ENCODE measurements at places on chromosomes 13 and 19. TPM values are rescaled to one million over a fixed set of nuclear protein-coding genes. Genes with fewer than 3 reads are reported as not detected.

Gene CEACAM3
- 0.35 TPM for total RNA-seq

Gene NDUFA3
- total RNA-seq = 74.5 TPM

DNA sequence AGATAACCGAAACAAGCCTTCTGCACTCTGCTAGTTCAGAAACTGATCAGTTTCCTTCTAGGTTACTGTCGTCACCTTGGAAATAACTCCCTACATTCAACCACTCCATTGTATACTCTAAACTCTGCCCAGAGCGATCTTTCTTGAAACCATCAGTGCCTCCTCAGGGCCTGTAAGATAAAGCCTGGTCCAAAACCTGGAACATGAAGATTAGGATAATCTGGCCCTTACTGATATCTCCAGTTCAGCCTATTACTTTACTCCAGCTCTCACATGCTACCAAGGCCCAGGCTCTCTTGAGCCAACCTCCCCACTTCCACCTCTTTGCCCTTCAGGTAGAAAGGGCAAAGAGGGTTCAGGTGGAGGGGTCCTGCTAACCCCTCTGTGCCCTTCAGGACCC lies 125.3 kb upstream of the RXFP2 start:
- no peak for DNase-seq

DNA sequence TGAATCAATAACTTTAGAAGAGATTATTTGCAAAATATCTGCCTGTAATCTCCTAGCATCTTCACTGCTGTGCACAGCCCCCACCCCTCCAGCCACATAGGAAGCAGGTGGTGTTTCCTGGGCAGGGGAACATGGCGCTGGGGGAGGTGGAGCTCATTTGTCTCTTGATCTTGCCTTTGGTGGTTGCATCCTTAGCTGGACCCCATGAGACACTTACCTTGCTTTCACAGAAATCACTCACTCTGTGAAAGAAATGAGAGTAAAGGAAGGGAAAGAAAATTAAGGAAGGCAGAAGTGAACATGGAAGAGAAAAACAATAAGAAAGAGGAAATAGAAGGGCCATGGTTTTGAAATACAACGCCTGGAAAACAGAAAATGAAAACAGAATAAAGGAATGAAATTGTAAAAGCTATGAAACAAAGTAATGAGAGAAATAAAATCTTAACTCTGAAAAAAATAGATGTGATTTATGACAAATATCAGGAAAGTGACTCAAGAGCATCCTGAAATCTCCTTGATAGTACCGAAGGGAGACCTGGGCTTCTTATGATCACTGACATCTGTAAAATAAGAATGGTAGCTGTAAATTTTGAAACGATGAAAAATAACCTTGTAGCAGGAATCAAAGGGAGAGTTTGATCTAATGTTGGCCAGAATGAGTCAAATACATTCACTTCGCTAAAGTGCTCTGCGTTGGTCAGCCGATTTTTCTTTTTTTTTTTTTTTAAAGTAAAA lies 17.2 kb upstream of the RNASEH2B start:
- no peak for DNase-seq

DNA sequence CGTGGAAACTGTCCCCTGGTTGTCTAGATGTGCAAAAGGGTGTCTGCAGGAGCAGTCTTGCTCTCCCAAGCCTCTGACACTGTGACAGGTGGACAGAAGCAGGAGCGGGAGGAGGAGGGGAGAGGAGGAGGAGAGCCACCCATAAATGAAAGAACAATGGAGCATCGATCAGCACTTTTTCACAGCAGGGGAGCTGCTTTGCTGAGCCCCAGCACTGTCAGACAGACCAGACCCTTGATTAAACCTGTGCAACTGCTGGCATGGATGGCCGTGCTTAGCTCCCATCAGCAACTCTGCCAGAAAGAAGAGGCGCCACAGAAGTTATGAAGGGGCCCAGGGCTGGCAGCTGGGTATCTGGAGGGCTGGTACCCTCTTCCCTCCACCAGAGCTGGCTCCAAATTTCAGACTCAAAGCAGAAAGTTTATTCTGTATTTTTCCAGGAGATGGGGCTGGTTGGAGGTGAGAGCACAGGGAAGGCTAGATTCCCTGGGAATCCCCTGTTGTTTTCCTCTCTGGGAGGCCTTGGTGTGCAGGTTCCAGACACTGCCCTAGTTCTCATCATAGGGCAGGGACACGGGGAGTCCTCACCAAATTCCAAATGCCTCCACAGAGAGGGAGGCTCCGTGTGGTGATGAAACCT lies 1192.2 kb downstream of the UQCRFS1 start:
- DNase-seq = no peak

GRCh38 chr13:69474011-69474685 lies 633.5 kb upstream of the ATXN8OS start:
- no peak for DNase-seq

GRCh38 chr19:7534531-7535046 lies 928 bp upstream of the PNPLA6 start:
- peak; percentile 58 for DNase-seq

DNA sequence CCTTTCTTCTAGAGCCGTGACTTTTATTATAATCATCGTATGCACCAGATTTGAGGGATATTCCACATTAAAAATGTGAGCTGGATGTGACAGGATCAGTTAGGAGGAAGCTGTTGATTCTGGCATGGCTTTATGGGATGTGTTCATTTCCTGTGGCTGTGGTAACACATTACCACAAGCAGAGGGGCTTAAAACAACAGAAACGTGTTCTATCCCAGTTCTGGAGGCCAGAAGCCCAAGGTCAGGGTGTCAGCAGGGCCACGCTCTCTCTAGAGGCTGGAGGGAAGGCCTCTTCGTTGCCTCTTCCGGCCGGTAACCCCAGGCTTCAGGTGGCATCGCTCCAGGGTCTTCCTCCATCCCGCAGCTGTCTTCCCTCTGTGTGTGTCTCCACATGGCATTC lies 14.5 kb downstream of the MED25 start:
- DNase-seq = no peak

- DNase-seq = no peak
These were observed 532.1 kb downstream of the IRS2 start for GRCh38 chr13:109254274-109254673.

- no peak for DNase-seq
These were observed 6.5 kb upstream of the GPC6 start for GRCh38 chr13:93220073-93220472.

DNA sequence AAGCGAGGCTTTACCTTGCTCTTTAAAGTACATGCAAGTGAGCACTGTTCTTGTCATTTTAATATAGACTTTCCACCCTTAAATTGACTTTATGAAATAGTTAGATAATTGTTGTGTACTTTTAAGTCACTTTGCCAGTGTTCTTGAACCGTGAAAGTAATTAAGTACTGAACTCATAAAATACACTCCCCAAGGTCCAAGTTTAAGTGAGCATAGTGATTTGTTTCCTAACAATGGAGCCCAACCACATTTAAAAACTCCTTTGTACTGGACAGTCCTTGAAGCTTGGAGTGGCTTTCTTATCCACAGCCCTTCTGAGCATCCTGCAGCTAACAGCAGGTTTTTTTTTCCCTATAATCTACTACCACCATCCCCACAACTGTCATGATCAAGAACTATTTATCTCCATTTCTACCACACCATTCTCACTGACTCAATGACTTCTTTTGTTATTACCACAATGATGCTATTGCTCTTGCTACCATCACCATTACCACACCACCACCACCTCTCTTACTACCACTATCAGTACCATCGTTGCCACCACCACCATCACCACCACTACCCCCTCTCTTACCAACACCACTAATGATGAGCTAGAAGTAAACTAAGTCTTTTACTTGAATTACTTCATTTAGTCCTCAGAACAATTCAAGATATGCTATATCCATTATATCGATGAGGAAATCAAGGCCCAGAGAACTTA lies 452.6 kb downstream of the DIAPH3 start:
- no peak for DNase-seq

GRCh38 chr13:35784286-35784951 lies 307.9 kb upstream of the MAB21L1 start:
- no peak for DNase-seq

GRCh38 chr19:3694361-3695123 lies 5.7 kb downstream of the PIP5K1C start:
- no peak for DNase-seq

DNA sequence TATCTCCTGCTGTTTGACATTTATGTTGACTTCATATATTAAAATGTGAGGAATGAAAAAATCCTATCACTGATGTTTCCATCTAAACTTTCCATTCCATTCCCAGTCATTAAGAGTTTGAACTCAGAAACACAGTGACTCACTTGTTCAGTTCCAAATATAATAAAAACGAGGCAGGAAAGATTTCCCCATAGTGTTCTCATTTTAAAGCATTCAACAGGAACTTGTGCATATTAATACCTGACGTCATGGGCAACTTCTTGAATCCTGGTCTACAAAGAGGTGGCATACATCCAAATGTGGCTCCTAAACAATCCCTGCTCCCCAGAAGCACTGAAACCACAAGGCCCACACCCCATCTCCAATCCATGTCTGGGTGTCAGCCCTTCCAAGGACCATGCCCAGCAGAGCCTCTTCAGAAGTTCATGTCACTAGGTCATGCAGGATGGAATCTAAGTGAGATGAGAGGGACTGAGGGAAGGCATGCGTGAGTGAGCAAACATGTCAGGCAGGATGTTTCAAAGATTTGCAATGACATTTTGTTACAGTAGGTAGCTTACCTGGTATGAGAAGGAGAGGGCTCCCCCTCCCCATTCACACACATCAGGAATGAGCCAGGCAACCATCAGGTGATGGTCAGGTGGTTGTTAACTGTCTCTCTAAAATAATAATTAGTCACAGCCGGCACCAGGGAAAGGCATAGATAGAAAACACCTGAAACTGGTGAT lies 9.4 kb upstream of the ERVV-2 start:
- DNase-seq = no peak

Gene ZNF134
- total RNA-seq = 6.9 TPM

DNA sequence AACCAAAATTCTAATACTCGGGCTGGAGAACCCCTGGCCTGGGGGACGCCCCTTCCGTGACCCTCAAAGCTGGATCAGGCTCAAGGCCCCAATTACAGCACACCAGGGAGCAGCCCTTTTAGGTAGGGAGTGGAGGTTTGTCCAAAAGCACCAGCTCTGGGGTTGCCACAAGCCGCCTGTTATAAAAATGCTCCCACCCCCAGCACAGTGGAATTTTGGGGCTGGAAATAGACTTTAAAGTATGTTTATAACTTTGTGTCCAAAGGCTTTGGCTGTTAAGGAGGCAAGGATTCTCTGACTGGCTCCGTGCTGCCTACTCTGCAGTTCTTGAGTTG lies 564 bp upstream of the GMIP start:
- DNase-seq = no peak

DNA sequence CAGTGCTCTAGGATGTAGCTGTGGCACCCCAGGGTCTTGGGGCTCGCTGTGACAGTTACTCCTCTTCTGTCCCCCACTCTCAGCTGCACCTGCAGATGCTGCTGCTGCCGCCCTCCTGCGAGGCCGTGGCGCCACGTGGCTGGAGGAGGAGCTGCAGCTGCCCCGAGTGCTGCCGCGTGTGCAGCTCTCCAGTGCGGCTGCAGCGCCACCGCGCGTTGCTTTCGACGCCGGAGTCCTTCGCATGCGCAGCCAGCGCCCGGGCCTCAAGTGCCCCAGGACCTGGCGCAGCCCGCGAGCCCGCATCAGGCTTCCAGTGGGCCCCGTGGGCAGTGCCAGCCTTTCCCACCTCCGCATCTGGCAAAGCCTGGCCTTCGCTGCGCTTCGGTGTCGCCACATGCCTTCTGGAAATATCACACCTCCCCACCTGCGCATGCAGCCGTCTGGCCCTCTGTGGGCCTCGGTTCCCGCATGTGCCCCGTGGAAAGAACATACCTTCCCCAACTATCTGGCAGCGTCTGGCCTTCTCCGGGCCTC lies 692 bp upstream of the ZNF580 start:
- DNase-seq = peak; percentile 81

Gene FCHO1
- total RNA-seq = 1.7 TPM

DNA sequence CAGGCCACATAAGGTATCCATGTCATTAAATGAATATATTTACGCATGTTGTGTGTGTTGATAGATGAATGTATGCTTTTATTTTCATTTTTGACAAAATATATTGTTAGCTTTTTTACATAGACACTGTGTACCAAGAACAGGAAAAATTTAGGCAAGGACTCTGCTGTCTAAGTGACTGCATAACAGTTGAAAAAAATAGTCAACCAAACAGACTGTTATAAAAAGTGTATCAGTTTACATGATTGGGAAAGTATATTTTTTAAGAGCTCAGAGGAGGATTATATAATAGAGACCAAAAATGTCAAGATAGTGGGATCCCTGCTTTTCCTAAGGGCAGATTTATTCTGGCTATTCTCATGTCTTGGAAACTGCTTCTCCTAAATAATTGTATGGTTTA lies 858.0 kb downstream of the SLITRK1 start:
- DNase-seq = no peak

DNA sequence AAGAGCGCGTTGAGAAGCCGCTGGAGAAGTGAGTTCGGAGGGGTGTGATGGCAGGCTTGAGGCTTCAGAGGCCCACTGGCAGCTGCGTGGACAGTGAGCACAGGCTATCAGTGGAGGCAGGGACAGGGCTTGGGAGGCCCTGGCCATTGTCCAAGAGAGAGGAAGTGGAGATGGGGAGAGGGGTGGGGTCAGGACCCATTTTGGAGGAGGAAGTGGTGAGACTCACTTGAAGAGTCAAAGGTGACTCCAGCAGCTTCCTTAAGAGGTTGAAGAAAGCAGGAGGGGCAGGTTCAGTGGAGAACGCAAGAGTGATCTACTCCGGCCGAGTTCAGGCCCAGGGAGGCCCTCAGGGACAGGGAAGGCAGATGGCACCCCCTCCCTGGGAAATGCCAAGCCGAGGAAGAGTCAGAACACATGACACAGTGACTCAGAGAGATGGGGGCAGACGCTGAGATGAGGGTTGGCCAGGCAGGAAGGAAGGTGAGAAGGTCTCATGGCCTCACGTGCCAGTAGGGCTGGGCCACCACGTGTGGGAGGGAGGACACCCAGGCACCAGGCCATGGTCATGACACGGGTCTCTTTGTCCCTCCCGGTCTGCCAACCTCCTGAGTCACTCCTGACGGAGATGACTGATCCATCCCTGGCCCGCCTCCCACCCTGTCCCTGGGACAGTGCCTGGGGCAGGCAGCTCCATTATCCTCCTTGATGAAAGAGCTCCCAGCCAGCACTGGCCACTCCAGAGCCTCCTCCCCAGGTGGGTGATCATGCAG lies 10.1 kb upstream of the CD22 start:
- peak; percentile 61 for DNase-seq

DNA sequence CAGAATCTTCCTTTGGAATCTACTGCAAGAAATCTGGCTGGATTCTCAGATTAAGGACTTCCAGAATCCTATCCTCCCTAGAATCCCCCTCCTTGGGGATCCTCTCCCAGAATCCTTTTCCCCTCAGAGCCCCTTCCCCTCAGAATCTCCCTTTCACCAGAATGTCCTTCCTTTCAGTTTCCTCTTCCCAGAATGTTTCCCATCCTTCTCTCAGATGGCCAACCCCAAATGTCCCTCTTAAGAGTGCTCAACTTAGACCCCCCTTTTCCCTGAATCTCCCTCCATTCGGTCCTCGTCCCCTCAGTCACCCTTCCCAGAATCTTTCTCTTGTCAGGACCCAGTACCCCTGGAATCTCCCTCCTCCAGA lies 584 bp upstream of the RPS16 start:
- DNase-seq = no peak

Gene FSD1
- 1.3 TPM for total RNA-seq

DNA sequence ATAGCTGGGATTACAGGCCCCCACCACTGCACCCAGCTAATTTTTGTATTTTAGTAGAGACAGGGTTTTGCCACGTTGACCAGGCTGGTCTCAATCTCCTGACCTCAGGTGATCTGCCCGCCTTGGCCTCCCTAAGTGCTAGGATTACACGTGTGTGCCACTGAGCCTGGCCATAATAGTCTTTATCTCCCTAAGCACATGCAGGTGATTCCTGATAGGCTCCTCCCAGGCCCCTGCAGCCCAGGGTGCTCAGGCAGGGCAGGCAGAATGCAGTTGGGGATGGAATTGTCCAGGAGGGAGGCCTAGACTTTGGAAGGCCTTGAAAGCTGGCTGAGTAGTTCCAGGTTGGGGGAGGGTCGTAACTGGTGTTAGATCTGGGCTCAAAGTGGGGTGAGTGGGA lies 8.5 kb downstream of the ZNF526 start:
- DNase-seq = no peak
